IMR-90 (cell line): ENCODE measurements at places on chromosomes 4 and X. TPM values are rescaled to one million over a fixed set of nuclear protein-coding genes. Genes with fewer than 3 reads are reported as not detected.

Gene TCEANC
- 1.4 and 2.5 TPM in 2 replicates for total RNA-seq

Gene BMPR1B
- 0.90 and 1.1 TPM in 2 replicates for total RNA-seq

Gene SPOCK3
- total RNA-seq = not detected in 2 replicates

Gene MSANTD1
- under 0.01 and 0.28 TPM in 2 replicates for total RNA-seq

Gene TMSB15C
- 2.0 and 5.8 TPM in 2 replicates for total RNA-seq

Gene MAGED2
- 279 and 341 TPM in 2 replicates for total RNA-seq

Gene CLTRN
- total RNA-seq = under 0.01 TPM in 2 replicates

Gene NKX1-1
- not detected in 2 replicates for total RNA-seq

GRCh38 chr4:169902658-169903345 is 123.4 kb downstream of the MFAP3L start:
- DNase-seq = no peak
- H3K27me3 ChIP-seq = no peaks in the 10 kb centered on the region
- H3K4me3 ChIP-seq = no peak overlapping the region
- H3K4me1 ChIP-seq = no peaks in the 10 kb centered on the region
- no peaks in the 10 kb centered on the region for H3K36me3 ChIP-seq
- H3K27ac ChIP-seq = no peak overlapping the region

DNA sequence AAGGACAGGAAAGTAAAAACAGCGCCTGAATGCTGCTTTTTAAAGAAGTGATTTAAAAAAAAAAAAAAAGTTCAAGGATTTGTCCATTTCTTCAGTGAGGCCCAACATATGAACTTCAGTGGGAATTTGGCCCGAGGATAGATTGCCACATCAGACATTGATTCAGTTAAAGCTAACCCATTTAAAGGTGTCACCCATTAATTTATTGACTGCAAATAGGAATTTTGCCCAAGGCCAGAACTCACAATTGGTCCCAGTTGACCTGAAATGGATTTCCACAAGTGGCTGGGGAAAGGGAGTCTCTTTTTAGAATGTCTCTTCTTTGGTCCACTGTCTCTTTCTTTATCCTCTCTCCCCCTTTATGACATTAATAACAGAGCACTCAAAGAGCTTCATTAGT is 86.5 kb upstream of the RPL34 start:
- no peak overlapping the region for H3K27ac ChIP-seq
- no peak overlapping the region for H3K4me3 ChIP-seq
- no peak for DNase-seq
- no peaks in the 10 kb centered on the region for H3K36me3 ChIP-seq

DNA sequence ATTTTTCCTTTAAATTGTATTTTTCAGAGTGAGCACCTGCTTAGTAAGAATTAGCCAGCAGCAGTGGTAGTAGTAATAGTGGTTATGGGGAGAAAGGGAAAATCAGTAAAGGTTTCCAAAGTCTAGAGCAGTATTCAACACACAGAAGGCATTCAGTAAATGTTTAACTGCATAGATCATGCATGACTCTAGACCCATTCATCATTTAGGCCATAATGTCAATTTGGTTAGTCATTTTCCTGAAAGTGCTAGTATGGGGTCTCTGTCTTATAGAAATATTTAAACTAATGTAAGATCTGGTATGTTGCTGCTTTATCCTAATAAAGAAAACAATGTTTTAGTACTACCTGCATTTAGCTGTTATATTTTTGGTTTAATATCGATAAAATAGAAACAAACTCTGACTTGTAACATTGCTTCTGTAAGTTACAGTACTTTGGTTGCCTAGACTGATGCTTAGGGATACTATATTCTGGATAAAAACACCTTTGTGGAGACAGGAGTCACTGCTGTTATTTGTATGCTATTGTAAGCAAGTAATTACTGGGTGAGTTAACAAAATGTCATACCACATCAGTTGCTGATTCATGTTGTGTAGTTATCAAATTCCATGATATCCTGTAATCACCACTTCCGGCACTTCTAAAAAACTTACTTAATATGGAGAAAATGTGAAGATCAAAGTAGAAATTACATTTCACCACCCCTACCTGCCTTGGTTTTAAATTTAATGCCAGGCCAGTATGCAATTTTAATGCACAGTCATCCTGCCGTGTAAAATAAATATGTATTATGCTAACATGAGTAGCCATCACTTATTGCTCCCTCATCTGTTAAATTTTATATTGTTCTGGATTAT is 115.8 kb upstream of the BMPR1B start:
- H3K27me3 ChIP-seq = no peaks in the 10 kb centered on the region
- DNase-seq = peak; percentile 78
- H3K36me3 ChIP-seq = peaks cover 5% of the 10 kb centered on the region; the same call in 1 of the 2 replicates
- no peak overlapping the region for H3K4me3 ChIP-seq
- H3K4me1 ChIP-seq = peaks cover 2% of the 10 kb centered on the region; the same call in 1 of the 2 replicates

- H3K4me3 ChIP-seq = no peak overlapping the region
- H3K36me3 ChIP-seq = peaks cover 13% of the 10 kb centered on the region
- no peaks in the 10 kb centered on the region for H3K4me1 ChIP-seq
- H3K27me3 ChIP-seq = no peaks in the 10 kb centered on the region
- no peak for DNase-seq
Observed at GRCh38 chr4:145552181-145552822, 66.9 kb upstream of the MMAA start.

- DNase-seq = no peak
- no peak overlapping the region for H3K4me3 ChIP-seq
- no peaks in the 10 kb centered on the region for H3K27me3 ChIP-seq
Observed at GRCh38 chrX:47900833-47901232, 64.1 kb downstream of the ZNF81 start.

GRCh38 chr4:53573696-53574095 is 17.6 kb downstream of the LNX1 start:
- H3K27me3 ChIP-seq = no peaks in the 10 kb centered on the region
- DNase-seq = peak; percentile 48
- no peak overlapping the region for H3K4me3 ChIP-seq
- H3K27ac ChIP-seq = no peak overlapping the region
- H3K4me1 ChIP-seq = peaks cover 21% of the 10 kb centered on the region
- no peaks in the 10 kb centered on the region for H3K36me3 ChIP-seq

DNA sequence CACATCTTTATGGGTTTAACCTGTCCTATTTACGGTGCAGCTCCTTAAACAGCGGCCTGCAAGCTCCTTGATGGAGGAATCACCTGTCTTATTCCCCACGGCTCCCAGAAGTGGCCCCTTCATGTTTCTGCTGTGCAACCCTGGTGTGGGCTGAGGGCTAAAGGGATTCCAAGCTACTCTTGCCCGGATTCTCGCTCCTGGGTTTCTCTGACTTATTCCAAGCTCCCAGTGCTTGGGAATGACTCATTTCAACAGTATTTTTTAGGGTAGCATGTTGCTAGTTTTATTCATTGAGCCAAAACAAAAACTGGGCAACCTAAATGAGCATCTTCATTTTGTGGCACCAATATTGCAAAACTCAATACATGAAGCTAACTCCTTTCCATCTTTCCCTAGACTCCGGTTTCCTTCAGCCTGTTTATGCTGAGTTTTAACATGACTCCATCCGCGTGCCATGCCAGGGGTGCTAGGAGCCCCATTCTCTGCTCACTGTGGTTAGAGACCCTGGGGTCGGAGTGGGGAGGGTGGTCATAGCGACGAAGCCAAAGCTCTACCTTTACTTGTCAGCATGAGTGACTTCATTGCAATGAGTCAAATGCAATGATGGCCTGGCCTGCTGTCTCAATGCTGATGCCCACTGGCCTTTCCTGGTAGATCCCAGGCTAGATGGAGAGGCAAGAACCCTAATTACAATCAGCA is 349.7 kb downstream of the NR3C2 start:
- H3K27me3 ChIP-seq = no peaks in the 10 kb centered on the region
- H3K4me1 ChIP-seq = no peaks in the 10 kb centered on the region
- peak; percentile 21 for DNase-seq
- no peak overlapping the region for H3K4me3 ChIP-seq
- H3K27ac ChIP-seq = no peak overlapping the region
- H3K36me3 ChIP-seq = no peaks in the 10 kb centered on the region

DNA sequence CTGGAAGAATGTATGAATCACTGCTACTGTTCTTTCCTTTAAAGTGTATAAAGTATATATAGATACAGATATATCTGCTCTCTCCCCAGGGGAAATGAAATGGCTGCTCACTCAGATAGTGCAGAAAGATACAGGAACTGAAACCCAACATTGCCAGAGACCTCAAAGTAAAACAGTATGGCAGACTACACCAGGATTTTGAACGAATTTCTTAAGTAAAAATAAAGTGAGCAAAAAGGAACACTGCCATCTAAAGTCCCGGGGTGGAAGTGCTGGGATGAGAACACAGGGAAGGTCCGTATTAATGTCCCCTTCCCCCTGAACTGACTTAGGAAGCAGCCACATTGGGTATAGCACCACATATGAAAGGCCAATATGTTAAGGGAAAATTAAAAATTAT is 93.4 kb downstream of the TMA16 start:
- H3K27me3 ChIP-seq = no peaks in the 10 kb centered on the region
- H3K4me3 ChIP-seq = no peak overlapping the region
- H3K27ac ChIP-seq = no peak overlapping the region
- DNase-seq = no peak
- no peaks in the 10 kb centered on the region for H3K36me3 ChIP-seq
- no peaks in the 10 kb centered on the region for H3K4me1 ChIP-seq

DNA sequence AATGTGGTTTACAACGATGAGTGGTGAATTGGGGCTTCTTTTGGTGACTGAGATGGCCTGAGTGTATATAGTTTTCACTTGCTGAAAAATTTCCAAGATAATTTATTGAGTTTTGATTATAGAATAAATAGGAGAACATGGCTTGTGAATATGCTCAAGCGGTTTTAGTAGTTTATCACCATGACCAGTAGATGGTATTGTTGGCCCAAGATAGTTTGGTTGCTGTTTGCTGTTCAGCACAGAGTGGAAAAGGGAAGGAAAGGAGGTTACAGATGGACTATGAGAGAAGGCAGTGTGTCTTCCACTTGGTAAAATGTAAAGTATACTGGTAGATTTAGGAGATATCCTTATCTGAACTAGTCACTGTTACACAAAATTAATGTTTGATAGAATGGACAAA is 55.8 kb upstream of the POU4F2 start:
- no peaks in the 10 kb centered on the region for H3K4me1 ChIP-seq
- no peak overlapping the region for H3K4me3 ChIP-seq
- no peak for DNase-seq
- H3K27me3 ChIP-seq = no peaks in the 10 kb centered on the region
- H3K36me3 ChIP-seq = no peaks in the 10 kb centered on the region
- H3K27ac ChIP-seq = no peak overlapping the region

DNA sequence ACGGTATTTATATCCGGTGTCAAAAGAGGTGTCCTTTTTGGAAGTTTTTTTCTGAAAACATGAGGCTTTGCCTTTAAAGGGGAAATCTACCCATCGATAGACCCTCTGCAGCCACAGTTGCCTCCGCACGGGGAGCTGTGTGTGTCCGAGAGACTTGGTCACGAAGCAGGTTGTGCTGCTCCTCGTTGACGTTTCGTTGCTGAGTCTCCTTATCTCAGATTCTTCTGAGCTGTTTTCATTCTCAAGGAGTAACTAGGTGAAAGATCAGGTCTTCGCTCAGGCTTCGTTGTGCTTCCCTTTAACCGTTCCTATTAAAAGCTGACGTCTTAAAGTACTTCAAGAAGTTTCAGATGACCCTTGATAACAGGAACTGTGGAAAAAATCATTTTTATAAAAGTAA is 23.8 kb downstream of the TRMT44 start:
- H3K36me3 ChIP-seq = peaks cover 35% of the 10 kb centered on the region
- H3K4me1 ChIP-seq = no peaks in the 10 kb centered on the region; the same call in 1 of the 2 replicates
- no peak overlapping the region for H3K27ac ChIP-seq
- H3K4me3 ChIP-seq = no peak overlapping the region
- DNase-seq = no peak

DNA sequence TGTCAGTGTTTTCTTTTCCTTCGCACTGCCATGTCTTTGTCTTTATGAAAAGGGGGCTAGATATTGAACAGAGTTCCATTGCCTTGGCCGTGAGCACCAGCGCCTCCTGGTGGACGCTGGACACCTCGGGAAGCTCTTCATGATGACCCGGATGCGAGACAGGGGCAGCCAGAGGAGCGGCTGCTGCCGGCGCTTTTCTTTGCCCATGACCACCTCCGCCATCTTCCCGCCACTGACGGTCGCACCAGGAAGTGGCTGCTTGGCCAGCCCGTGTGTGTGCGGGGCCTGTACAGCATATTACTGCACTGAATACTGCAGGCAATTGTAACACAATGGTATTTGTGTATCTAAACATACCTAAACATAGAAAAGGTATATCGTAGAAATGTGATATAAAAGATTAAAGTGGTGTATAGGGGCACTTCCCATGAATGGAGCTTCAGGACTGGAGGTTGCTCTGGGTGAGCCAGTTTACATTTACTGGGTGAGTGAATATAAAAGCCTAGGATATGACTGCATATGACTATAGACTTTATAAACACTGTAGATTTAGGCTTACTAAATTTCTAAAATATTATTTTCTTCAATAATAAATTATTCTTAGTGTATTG is 15.8 kb upstream of the GRIA2 start:
- H3K4me1 ChIP-seq = no peaks in the 10 kb centered on the region
- no peak overlapping the region for H3K27ac ChIP-seq
- H3K36me3 ChIP-seq = no peaks in the 10 kb centered on the region

GRCh38 chr4:58063404-58064160 is 953.4 kb upstream of the IGFBP7 start:
- no peak overlapping the region for H3K27ac ChIP-seq
- DNase-seq = no peak
- no peaks in the 10 kb centered on the region for H3K4me1 ChIP-seq
- no peaks in the 10 kb centered on the region for H3K36me3 ChIP-seq
- H3K4me3 ChIP-seq = no peak overlapping the region
- H3K27me3 ChIP-seq = no peaks in the 10 kb centered on the region

- no peaks in the 10 kb centered on the region for H3K27me3 ChIP-seq
- DNase-seq = no peak
- no peaks in the 10 kb centered on the region for H3K4me1 ChIP-seq
Observed at GRCh38 chrX:22163326-22163725, 109.4 kb upstream of the CBLL2 start.

DNA sequence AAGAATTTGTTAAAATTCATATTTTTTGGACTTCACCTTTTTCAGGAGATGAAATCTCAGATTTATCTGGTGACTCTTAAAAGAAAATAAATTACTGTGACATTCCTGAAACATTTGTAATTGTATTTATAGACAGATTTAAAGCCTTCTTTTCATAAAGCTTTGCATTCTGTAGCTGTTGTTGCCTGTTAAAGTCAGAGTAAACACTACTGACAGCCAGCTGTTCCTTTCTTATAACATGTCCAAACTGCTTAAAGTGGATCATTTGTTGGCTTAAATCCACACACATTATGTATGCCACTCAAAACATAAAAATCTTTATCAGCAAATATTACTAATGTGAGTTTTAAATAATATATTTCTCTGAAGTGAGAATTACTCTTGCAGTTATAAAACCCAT is 157.5 kb downstream of the TECRL start:
- H3K4me3 ChIP-seq = no peak overlapping the region
- H3K27me3 ChIP-seq = no peaks in the 10 kb centered on the region
- no peaks in the 10 kb centered on the region for H3K36me3 ChIP-seq
